ENCODE measurements at places on chromosomes 4 and X.

DNA sequence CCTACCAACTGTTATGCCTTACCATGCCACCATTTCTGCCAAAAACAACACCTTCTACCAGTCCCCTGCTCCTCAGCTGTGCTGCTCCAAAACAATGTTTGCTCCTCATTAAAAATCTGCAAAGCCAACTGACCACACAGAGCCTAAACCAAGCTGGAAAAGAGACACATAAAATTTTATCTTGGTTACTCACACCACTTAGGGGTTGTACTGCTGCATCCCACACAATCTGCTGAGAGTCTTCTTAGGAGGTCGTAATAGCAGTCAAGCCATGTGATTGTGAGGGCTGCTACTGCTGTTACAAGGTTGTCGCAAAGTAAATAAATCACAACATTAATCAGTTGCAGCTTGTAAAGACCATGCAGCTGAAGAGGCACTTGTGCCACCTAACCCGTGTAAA is 607.4 kb upstream of the FAM241A start:
- DNase-seq: no peak

DNA sequence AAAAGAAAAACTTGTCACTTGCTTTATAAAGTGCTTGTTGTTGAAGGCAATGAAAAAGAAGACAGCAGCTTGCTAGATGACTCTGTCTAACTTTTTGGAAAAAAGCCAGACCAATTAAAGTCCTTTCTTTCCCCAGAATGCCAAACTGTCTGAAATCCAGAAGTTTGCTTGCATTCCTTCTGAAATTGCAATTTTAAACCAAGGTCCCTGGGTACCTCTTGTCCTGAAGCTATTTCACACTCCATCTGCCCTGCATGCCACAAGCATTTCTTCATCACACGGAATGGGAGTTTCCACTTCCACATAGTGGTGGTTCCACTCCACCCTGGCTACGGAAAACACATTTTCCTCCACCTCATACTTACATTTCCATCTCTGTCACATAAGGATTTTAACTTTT is 101.0 kb downstream of the PAPSS1 start:
- DNase-seq: peak; percentile 12

DNA sequence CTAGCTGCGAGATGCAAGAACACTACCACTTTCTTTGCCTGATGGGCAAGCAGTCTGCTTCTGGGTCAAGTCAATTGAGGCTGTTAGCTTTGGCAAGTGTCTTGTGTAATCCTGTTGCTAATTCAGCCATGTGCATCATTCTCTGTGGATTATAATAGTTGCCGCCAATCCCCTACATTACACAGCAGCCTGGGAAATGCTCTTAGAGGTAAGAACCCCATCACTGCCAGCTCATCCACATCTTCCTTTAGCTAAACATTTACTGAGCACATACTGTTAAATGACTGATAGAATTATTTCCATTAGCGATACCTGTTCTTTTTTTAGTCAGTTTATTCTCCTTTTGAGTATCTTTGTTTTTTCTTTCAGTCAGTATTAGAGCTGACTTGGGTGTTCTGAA is 116.2 kb downstream of the CBR4 start:
- no peak for DNase-seq

- no peak for DNase-seq
Observed at GRCh38 chr4:179692222-179692621, 2250.0 kb upstream of the AGA start.

DNA sequence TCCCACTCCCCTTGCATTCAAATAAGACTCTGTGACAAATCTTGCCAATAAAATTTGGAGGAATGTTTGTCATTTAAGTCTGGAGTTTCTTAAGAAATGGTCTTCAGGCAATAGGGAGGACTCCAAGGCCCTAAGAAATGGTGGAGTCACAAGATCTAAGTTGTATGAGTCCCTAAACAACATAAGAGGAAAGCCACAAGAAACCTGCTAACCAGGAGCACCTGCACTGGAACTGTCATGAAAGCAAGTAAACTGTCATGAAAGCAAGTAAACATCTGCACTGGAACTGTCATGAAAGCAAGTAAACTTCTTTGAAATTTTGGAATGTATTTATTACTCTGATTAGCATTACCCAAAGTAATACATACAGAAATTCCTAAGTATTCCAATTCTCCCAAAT is 3.5 kb downstream of the CNOT6L start:
- DNase-seq: no peak

- no peak for DNase-seq
Observed at GRCh38 chr4:82765134-82765533, 33.5 kb downstream of the SCD5 start.

GRCh38 chr4:4480205-4480604 is 61.6 kb downstream of the STX18 start:
- DNase-seq: no peak

DNA sequence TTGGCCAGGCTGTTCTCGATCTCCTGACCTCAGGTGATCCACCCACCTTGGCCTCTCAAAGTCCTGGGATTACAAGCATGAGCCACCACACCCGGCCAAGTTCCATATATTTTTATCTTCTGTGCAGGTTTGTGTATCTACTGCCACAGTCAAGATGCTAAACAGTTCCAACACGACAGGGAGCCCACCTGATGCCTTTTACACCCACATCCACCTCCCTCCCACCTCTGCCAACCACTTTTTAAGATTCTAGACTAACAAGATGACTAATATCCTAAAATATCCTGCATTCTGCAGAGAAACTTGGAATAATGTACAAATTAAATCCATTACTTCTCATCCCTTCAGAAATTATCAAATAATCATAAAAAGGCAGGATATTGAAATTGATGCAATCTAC is 19.3 kb upstream of the RPL34 start:
- no peak for DNase-seq

GRCh38 chrX:153727123-153727931 is 2.7 kb downstream of the ABCD1 start:
- DNase-seq: peak; percentile 12

GRCh38 chrX:150643271-150643670 is 49.9 kb upstream of the MTMR1 start:
- DNase-seq: no peak

GRCh38 chr4:149914119-149915115 is 98.8 kb upstream of the IQCM start:
- peak; percentile 52 for DNase-seq

- DNase-seq: no peak
Observed at GRCh38 chr4:24890561-24891126, 22.2 kb downstream of the CCDC149 start.

DNA sequence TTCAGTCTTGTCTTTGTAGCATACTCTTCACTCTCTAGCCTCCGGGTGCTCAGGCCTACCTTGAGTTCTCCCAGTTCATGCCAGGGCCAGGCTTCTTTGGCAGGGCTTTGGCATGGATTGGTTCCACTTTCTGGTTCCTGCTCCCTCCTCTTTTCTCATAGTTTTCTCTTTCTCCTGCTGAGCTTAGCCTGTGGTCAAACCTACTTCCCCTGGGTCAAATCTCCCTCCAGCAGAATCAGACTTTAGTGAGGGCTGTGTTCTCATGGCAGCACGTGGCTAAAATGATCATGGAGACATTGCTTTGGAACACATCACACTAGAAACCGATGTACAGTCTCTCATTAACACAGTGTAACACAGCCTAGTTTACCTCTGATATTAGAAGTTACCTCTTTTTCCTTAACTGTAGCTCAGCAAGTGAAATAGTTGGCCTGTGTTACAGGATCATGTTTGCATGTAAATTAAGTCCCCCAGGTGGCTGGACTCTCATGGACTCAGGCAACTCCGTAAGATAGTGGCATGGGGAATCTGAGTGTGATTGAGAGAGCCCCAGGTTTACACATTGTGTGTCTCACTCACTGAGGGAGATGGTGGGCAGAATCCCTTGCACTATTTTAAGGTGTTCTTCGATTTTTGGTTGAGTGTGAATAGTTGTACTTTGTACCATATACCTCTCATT is 13.3 kb downstream of the RAB9A start:
- DNase-seq: peak; percentile 60

DNA sequence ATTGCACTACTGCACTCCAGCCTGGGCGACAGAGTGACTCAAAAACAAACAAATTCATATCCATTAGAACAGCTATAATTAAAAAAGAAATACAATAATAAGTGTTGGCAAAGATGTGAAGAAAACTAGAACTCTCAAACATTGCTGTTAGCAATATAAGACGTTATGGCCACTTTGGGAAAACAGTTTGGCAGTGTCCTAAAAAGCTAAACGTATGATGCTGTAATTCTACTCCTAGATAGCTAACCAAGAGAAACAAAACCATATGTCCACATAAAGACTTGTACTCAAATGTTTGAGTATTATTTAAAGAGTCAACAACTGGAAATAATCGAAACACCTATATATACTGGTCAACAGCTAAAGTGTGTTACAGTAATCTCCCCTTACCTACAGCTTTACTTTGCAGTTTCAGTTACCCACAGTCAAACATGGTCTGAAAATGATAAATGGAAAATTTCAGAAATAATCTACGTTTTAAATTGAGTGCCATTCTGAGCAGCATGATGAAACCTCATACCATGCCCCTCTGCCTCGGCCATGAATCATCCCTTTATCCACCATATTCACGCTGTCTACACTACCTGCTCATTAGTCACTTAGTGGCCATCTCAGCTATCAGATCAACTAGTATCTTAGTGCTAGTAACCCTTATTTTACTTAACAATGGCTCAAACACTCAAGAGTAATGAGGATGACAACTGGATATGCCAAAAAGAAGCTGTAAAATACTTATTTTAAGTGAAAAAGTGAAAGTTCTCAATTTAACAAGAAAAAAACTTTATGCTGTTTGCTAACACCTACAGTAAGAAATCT is 4.9 kb downstream of the ELF2 start:
- DNase-seq: no peak

- no peak for DNase-seq
Observed at GRCh38 chr4:13032936-13033335, 451.2 kb downstream of the RAB28 start.

GRCh38 chr4:109945056-109945455 is 32.4 kb downstream of the EGF start:
- peak; percentile 79 for DNase-seq

Data from suppressor macrophage treated with lipopolysaccharide for 4 hours (primary cell).